Forelimb muscle (tissue), 1 donor: ENCODE measurements at places on chromosomes 4 and X.

DNA sequence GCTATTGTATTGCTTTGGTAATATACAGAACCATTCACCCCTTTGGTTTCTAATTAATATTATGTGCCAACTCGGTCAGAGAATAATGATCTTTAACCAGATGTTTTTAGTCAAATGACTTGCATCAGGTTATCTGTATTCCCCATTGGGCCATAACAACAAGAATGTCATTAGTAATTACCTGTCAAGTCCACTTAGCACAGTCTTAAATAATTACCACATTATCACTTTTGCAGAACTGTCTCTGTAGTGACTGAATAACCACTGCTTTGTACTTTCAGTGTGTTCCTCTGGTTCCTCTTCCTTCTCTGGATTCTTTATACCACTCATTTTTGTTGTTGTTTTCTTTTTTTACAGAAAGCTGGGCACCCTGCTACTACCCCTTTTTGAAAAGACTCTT lies 257.7 kb upstream of the SPOCK3 start:
- DNase-seq, result no peak

DNA sequence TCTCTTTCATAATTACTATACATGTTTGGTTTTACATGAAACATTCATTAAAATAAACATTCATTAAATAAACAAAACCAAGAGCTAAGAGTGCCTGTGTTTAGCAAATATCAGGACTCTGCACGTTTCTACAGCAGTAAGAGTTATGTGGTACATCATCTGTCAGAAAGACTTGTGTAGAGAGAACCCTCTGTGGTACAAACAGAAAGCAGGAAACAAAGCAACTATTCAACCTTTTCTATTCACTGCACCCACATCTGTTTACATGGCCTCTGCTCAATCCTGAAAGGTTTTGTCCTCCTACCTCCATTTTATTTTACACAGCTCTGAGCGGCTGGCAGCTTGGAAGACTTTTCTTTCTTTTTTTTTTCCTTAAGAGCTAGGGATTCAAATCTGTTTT lies 90.7 kb upstream of the PCDH18 start:
- DNase-seq, result no peak

GRCh38 chr4:20493761-20494353 lies 206.4 kb upstream of the PACRGL start:
- no peak for DNase-seq

DNA sequence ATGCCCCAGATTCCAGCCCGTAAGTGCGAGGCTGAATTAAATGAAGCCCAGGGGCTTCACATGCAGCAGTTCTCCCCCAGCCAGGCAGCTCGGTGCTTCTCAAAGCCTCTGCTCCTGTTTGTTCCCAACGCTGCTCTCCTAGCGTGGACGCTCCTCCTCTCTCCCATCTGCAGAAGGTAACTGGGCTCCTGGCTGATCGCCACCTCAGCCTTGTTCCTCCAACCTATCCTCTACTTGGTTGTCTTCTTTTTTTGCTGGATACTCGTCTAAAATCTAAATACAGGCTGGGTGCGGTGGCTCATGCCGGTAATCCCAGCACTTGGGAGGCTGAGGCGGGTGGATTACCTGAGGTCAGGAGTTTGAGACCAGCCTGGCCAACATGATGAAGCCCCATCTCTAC lies 70.3 kb downstream of the NSUN7 start:
- no peak for DNase-seq

DNA sequence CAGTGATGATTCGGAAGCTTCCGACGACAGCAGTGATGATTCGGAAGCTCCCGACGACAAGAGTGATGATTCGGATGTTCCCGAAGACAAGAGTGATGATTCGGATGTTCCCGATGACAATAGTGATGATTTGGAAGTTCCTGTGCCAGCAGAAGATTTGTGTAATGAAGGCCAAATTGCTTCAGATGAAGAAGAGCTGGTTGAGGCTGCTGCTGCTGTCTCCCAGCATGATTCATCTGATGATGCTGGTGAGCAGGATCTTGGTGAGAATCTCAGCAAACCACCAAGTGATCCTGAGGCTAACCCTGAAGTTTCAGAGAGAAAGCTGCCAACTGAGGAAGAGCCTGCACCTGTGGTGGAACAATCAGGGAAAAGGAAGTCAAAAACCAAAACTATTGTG lies 14.2 kb downstream of the CXCR3 start:
- no peak for DNase-seq

- no peak for DNase-seq
These were observed 21.7 kb upstream of the GPM6A start for GRCh38 chr4:175833574-175834311.

- DNase-seq, result no peak
These were observed 29.6 kb downstream of the PHOX2B start for GRCh38 chr4:41718907-41719306.

DNA sequence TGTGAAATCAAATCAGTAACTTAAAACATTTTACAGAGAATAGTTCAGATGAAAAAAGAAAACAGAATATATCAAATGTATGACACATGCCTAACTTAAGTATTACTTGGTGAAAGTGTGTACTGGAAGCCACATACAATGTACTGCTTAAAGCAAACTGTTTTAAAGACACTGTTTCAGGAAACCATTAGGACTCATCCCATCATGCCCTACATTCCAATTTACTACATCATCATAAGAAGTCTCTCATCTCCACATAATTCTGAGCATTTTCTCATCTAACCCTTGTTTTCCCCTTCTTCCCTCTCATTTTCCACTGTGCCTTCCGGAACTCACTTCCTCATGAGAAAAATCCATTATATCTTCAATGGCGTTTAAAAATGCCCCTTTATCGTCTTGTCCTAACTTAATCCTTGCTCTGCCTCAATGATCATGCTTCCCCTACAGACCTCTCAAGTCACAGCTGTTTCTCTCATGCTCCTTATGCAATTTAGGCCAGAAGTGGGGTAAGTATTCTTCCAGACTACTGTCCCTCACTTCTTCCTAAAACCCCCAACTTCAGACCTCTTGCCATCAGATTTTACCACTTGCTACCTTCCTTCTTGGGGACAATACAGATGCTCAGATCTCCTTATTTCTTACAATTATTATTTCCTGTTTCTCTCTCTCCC lies 26.8 kb upstream of the FGF5 start:
- DNase-seq, result no peak

GRCh38 chr4:66554826-66555225 lies 884.5 kb upstream of the EPHA5 start:
- DNase-seq, result no peak

GRCh38 chr4:176286728-176287127 lies 17.7 kb upstream of the ASB5 start:
- no peak for DNase-seq

- no peak for DNase-seq
These were observed 2.7 kb upstream of the TMSB4X start for GRCh38 chrX:12972243-12972642.

DNA sequence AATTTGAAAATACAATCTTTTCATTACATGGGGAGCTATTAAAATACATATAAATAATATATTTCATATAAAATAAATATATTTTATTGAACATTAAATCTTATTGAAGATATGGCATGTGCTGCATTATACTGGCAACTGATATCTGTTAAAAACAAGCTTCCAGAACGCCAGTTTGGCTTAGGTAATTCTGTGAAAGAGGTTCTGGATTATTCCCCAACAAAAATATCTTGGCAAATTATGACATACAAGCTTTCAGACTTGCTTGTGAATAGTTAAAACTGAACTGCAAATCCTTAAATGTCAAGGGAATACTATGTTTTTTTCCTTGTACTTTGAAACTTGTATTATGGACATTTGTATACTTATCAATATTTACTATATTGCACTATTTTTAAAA lies 210.2 kb upstream of the LCORL start:
- no peak for DNase-seq

GRCh38 chr4:156493858-156494257 lies 477.7 kb downstream of the PDGFC start:
- no peak for DNase-seq

GRCh38 chrX:131544218-131544617 lies 344 bp downstream of the OR13H1 start:
- DNase-seq, result no peak

- DNase-seq, result no peak
These were observed 2.8 kb downstream of the ANKRD37 start for GRCh38 chr4:185399466-185399865.

DNA sequence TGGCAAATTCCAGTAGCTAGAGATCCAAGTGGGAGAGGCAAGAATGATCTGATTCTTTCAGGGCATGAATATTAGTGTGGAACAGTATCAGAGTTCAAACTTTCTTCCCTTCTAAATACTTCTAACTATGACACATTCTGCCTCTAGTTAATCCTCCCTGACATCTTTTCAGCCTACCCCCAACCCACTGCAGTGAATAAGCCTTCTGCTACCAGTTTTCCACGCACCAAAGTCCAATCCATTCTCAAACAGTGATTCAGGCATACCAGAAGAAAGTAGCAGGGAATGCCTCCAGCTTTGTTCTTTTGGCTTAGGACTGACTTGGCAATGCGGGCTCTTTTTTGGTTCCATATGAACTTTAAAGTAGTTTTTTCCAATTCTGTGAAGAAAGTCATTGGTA lies 155.4 kb upstream of the FTHL17 start:
- no peak for DNase-seq
